Posterior cingulate gyrus (tissue), 11 donors: ENCODE measurements at places on chromosomes 5 and 9.

- no peak for DNase-seq
Observed at GRCh38 chr9:130981002-130981755, 27.8 kb upstream of the LAMC3 start.

GRCh38 chr5:144198386-144198785, 27.7 kb downstream of the KCTD16 start:
- DNase-seq: no peak

- DNase-seq: no peak
Observed at GRCh38 chr5:94969174-94969573, 315.7 kb downstream of the MCTP1 start.

- DNase-seq: peak; percentile 41
Observed at GRCh38 chr9:114348906-114349482, 19.3 kb downstream of the ORM2 start.

- DNase-seq: no peak
Observed at GRCh38 chr9:21982861-21983560, 11.2 kb downstream of the CDKN2A start.

DNA sequence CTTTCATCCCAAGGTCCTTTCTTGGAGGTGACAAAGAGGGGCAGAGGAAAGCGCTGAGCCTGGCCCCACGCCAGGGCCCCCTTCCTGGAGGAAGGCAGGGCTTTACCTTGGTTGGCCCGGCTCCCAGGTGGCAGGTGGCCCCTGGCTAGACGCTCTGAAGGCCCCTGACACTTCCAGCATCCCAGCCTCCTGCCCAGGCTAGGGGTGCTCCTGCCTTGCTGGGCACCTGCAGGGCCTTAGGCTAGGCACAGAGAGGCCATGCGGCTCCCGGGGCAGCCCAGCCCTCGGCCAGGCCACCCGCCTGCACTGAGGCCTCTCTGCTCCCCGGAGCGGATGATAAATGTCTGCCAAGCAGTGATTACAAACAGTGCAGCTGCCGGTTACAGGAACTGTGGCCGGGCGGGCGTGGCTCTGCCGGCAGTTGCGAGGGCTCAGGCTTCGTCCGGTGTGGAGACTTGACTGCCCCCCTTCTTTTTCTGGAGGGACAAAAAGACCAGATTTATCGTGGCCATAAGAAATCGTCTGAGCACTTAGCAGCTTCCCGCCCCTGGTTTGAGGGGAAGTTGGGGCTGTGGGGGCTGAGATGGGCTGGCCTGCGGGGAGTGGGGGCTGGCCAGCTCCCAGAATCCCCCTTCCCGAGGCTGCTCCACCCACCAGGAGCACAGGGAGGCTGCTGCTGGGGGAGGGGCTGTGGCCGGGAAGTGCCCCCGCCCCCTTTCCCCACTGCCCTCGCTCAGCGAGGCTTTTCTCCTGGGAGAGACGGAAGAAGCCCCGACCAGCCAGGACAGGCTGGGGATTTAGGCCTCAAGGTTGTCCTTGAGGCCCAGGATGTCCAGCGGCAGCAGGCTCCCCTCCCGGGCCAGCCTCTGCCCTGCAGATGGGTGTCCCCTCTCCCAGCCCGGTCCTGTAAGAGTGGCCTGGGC, 31.6 kb upstream of the UBAC1 start:
- DNase-seq: no peak

- DNase-seq: peak; percentile 31
Observed at GRCh38 chr5:138489683-138490061, 24.4 kb downstream of the EGR1 start.

DNA sequence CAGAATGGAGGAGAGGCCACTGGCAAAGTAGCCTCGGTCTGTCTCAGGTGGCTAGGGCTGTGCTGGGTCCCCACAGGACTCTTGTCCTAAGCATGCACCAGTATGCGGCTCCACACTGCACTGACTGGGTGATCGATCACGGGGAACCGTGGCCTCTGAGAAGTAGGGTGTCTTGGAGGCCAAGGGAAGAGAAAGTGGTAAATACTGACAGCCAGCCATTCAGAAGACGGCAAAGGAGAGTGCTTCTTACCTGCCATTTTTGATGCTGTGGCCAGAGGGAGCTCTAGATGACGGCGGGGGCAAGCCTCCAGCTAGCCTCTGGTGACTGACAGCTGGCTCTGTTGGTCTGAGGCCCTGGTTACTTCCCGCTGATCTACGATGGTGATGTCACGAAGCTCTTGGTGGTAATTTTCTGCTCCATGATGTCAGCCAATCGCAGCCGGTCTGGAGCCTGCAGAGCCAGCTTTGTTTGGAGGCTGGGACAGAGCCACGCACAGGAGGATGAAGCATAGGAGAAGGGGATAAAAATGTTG, 40.4 kb upstream of the GADD45G start:
- DNase-seq: no peak

- no peak for DNase-seq
Observed at GRCh38 chr9:114096041-114096511, 3.0 kb downstream of the KIF12 start.

DNA sequence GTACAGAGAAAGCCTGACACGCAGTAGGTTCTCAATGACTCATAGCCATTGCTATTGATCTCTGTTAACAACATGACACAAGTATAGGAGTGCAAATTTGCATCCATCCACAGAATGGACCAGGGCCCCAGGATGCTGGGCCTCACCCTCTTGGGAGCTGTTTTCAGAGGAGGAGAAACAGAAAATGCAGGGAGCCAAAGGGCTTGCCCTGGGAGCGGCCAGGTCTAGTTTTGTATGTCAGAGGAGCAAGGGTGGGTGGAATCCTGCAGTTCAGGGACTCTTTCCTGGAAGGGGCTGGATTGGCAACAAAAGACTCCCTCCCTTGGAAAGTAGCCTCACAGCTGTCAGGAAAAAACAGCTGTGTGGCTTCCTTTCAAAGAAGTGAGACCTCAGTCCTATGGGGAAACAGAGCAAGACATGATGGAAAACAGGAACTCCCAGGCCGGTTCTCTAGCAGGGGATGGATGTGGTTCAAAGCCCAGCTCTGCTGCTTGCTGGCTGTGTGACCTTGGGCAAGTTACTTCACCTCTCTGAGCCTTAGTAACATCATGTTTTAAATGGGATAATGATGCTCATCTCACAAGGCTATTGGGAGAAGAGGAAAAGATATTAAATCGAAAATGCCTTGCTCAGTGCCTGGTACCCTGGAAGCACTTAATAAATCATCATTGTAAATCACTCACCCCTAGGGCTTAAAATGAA, 50.5 kb upstream of the SH3PXD2B start:
- DNase-seq: no peak

DNA sequence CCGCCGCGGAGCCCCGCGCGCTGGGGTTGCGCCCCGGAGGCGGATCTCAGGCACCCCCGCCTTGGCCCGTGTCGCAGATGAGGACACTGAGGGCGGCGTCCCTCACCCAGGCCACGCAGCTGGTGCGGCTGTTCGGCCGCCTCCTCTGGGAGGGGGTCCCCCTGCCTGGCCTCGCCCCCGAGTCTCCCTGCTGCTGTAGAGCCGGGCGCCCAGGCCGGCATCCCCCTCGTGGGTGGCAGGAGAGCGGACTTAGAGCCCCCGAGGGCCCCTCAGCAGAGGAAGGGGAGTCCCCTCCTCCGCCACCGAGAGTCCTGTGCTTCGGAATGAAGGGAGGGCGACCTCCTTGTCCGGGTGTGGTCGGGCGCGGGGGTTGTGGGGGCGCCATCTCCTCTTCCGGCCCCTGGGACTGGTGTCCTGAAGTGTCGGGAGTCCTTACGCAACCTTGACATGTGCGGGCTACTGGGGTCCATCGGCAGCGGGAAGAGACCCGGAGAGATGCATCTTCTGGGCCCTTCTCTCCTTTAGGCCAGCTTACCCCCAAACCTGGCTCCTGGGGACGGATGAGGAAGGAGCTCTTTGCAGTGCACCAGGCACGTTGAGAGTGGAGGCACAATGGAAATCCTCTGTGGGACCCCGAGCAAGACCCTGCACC, 11.7 kb upstream of the EXOSC2 start:
- peak; percentile 87 for DNase-seq

DNA sequence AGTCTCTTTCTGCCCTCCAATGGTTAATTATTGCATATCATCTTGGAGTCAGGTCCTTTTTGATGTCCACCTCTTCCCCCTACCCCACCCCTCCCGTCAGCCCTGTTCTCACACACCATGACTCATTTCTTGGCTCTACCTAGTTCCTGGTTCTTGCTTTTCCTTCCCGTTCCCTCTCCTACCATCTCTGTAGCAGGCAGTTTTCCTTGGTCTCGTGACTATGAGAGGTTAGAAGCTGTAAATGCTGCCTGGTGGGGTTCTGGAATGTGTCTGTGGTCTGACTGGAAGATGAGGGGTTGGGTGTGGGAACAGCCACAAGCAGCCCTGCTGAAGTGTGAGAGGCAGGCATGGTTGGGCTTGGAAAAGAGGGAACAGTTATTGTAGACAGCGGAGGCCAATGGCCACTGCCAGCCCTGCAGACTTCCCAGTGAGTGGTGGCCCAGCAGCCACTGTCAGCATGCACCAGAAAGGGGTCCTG, 18.2 kb downstream of the SLC22A5 start:
- DNase-seq: no peak

GRCh38 chr9:20551835-20552234, 70.5 kb downstream of the MLLT3 start:
- no peak for DNase-seq

- DNase-seq: no peak
Observed at GRCh38 chr5:180026734-180027458, 44.7 kb downstream of the RNF130 start.

GRCh38 chr5:153779836-153780235, 258.9 kb downstream of the FAM114A2 start:
- no peak for DNase-seq

- no peak for DNase-seq
Observed at GRCh38 chr5:135138116-135138850, 104.3 kb upstream of the PITX1 start.

DNA sequence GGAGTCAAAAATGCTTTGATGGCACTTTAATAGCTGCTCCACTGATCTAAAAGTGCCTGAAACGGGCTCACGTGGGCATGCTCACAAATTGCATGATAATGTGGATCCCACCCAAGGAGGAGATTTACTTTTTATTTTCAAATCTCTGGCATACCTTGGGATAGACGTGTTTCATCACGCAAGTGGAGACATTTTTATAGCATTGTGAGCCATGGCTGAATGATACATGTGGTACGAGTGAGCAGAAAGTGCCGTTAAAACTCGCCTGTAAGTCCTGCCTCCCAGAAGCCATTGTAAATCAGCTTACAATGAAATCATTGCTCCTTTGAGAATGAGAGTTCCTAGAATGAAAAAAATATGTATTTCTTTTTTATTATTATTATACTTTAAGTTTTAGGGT, 514.7 kb downstream of the MAT2B start:
- DNase-seq: no peak
